Stimulated activated CD4-positive, alpha-beta T cell treated with anti-CD3 and anti-CD28 coated beads, Interleukin-1b, Interleukin-23, amount 100 ng/mL, for 24 hours (primary cell): ENCODE measurements at places on chromosomes 2 and 18.

DNA sequence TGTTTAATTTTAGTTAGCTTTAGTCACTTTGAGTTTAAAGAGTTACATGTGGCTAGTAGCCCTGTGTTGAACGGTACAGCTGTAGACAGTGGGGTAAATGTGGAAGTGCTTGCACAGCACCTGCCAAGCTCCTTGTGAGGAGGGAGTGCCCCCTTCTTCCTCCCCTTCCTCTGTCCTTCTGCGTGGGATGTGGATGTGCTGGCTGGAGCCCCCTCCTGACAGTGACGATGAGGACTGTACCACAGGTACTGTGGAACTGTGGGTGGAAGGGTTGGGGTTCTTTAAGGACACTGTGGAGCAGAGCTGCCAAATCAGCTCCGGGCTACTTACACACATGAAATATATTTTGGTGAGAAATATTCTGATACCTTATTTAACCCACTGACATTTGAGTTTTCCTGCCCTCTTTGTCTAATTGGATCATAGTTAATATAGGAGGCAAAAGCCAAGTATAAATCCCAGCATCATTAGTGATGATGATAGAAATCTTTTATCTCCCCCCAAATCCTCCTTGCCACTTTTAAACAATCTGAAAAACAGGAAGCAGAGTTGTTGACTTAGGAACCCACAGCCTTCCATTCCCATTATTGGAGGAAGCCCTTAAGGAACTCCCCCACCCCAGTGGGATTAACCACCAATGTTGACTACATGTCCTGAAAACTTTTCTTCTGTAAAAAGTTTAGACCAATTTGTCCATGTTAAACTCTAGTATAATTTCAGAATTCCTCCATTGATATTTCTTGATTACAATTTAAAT lies 181.3 kb downstream of the PTPRM start:
- DNase-seq = no peak

- no peak for DNase-seq
Measured at GRCh38 chr2:106956416-106956815, 70.4 kb upstream of the ST6GAL2 start.

DNA sequence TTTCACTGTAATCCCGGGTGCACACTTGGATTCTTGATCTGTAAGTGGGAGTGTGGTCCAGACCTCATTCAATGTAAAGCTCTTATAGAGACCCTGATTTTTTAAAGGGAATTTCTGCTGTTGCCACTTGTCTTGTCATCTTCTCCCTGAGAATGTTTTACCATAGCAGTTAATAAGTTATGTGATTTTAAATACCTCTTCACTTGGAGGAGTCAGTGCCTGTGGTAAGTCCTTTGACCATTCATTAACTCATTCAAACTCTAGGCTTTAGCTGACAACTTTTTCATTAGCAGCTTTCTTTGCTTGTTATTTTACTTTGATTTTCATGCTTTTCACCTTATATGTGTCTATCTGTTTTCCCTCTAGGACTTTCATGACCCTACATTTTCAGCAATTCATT lies 51.3 kb downstream of the FMNL2 start:
- DNase-seq = no peak

DNA sequence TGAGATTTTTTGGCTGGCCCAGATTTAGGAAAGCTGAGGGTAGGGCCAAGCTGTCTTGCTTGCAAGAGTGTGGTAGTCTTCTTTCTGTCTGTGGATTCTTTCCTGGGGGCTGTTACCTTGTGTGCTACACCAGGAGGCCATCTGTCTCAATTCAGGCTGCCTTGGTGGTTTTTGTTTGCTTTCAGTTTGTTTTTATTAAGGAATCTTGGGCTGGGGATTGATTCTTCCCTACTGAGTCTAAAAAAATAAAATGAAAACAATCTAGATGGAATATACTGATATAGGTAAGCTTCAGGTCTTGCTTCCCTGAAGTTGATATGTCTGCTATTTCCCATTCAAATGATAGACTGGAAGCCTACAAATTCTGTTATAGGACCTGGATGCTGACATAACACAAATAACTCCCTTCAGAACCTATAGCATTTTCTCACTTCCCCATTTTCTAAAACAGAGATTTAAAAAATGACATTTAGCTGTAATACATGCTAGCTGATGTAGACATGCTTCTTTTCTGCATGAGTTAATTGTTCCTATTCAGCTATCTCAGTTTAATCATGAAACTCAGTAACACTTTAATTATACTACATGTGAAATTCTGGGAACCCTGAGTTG lies 5.3 kb downstream of the LHCGR start:
- no peak for DNase-seq

- no peak for DNase-seq
Measured at GRCh38 chr2:11256166-11256565, 88.3 kb downstream of the ROCK2 start.

GRCh38 chr2:49490710-49491109 lies 336.4 kb upstream of the FSHR start:
- no peak for DNase-seq

- no peak for DNase-seq
Measured at GRCh38 chr2:111898703-111899514, 502 bp downstream of the MERTK start.

GRCh38 chr2:42071791-42072190 lies 24.0 kb downstream of the PKDCC start:
- DNase-seq = no peak

DNA sequence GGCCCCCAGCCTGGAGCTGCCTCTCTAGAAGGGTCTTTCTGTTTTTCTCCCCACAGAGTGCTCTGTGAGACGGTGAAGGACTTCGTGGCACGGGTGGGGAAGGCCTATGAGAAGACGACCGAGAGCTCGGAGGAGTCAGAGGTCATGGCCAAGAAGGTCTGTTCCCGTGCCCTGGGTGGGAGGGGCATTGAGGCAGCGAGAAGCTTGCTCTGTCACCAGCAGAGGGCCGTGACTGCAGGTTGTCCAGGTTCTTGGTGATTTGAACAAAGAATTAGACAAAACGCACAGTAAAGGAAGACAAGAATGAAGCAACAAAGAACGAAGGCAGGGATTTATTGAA lies 93.9 kb downstream of the DGKD start:
- DNase-seq = no peak

DNA sequence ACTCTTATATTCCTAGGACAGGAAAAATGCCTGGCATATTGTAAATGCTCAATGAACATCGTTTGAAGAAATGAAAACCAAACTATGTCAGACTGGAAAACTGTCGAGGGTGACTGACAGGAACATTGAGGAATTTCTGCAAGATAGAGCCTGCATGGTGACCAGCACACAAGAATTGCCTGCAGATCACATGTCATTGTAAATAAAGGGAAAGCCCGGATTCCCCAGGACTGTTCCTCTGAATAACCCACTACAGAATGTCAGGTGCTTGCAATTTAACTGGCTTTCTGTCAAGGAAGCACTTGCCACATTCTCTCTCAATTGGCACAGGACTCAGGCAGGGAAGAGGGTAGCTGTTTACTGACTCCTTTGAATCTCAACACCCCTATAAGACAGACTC lies 129.0 kb upstream of the REG3G start:
- DNase-seq = no peak

DNA sequence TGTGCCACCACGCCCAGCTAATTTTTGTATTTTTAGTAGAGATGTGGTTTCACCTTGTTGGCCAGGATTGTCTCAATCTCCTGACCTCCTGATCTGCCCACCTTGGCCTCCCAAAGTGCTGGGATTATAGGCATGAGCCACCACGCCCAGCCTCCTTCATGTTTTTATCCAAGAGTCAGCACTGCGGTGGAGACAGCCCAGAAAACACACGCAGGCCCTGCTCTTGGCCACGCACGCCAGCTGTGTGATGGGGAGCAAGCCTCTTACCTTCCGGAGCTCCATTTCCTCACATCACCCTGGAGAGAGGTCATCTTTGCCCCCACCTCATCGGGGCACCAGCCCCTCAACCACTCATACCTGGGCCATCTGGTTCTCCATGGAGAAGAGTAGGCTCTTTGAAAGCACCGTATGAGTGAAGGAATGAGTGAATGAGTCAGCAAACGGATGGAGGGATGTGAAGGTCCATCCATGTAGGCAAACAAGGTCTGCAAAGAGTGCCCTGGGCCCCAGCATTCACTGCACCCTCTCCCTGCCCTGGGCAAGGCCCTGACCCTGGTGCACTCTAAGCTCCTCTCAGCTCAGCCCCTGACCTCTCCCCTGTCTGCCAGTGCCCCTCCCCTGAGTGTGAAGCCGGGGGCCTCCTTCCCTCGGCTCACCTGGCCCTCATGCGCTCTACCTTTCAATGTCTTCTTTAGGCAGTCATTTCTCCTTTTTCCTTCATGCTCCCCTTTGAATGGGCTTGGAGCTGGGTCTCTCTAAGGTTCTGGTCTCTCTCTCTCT lies 7.4 kb downstream of the GYPC start:
- no peak for DNase-seq

DNA sequence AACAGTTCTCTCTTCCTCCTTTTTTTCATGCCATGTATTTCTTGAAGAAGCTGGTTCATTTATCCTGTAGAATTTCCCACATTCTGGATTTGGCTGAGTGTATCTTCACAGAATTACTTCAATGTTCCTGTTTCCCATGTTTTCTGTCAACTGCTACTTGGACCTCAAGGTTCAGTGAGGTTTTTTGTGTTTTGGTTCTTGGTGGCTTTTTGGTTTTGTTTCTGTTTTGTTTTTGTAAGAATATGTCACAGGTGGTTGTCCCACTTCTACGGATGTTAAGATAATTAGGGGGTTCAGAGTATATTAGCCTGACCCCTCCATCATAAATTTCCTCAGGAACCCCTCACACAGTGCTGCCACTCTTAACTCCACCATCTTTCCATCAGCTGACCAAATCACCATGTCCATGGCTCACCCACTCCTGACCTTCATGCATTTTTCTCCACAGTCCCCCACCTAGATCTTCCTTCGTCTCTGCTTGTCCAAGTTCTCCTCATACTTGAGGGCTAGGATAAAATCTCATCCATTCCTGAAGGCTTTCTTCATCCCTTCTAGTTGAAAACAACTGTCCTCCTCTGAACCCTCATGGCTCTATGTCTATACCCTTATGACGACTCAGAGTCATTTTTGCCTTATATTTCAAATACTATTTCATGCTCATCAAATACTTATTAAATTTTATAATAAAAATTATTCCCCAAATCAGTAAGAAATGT lies 40.4 kb downstream of the PLEKHM3 start:
- DNase-seq = no peak

- no peak for DNase-seq
Measured at GRCh38 chr18:28801876-28802275, 624.9 kb upstream of the CDH2 start.

- no peak for DNase-seq
Measured at GRCh38 chr2:240205772-240206171, 65.3 kb upstream of the OTOS start.

DNA sequence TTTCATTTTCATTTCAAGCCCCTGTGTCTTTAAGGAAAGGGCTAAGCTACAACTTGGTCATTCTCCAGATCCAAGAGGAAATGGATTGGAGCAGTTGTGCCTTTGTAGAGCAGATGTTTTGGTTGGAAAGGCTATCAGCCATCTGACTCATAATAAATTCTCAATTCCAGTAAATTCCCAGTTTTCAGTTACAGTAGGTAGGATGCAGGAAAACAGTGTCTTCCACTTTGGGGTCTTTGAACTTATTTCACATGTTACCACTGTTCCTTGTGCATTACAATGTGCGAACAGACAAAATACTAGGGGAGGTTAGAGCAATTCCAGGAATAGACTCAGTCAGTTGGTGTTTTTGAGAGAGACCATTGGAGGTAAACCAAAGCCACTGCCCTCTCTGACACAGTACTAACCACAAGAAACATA lies 211.9 kb downstream of the BABAM2 start:
- DNase-seq = no peak

DNA sequence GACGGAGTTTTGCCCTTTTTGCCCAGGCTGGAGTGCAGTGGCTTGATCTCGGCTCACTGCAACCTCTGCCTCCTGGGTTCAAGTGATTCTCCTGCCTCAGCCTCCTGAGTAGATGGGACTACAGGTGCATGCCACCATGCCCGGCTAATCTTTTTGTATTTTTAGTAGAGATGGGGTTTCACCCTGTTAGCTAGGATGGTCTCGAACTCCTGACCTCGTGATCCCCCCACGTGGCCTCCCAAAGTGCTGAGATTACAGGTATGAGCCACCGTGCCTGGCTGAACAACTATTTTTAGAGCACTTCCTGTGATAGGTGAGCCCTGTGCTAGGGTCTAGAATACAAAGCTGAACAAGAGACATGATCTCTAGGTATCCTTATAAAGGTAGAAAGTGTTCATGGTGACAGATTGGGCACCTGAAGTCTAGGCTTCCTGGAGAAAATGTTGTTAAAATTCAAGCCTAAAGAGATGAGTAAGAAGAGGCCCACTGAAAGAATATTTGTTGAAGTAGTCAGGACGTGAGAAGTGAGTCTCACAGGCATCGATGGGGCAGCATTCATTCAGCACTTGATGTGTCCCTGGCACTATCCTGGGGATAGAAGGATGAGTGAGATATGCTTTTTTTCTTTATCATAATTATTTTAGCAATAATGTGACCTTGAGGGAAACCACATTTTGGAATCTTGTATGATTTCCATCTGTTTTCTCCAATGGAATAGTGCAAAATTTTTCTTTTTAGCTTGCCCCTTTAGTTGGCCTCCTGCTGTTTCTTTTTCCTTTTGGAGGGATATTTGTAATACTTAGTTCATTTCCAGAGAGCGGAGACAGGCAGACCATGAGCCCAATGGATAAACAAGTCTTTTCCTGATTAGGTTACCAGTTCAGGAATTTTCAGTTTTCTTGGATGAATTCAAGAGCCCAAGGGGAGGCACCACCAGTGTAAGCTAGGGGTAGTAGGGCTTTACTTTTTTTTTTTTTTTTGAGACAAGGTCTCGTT lies 5.1 kb downstream of the ZNF236 start:
- DNase-seq = no peak

GRCh38 chr2:157336137-157337010 lies 10.8 kb upstream of the ERMN start:
- no peak for DNase-seq

DNA sequence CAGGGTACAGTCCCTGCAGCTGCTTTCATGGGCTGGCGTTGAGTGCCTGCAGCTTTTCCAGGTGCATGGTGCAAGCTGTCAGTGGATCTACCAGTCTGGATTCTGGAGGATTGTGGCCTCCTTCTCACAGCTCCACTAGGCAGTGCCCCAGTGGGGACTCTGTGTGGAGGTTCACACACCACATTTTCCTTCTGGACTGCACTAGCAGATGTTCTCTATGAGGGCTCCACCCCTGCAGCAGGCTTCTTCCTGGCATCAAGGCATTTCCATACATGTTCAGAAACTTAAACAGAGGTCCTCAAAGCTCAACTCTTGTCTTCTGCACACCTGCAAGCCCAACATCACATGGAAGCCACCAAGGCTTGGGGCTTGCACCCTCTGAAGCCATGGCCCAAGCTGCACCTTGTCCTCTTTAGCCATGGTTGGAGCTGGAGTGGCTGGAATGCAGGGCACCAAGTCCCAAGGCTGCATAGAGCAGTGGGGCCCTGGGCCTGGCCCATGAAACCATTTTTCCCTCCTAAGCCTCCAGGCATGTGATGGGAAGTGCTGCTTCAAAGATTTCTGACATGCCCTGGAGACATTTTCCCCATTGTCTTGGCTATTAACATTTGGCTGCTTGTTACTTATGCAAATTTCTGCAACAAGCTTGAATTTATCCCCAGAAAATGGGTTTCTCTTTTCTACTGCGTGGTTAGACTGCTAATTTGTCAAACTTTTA lies 250.2 kb upstream of the COPS8 start:
- DNase-seq = no peak
